Left renal pelvis (tissue), 4 donors: ENCODE measurements at places on chromosomes 3 and 15.

DNA sequence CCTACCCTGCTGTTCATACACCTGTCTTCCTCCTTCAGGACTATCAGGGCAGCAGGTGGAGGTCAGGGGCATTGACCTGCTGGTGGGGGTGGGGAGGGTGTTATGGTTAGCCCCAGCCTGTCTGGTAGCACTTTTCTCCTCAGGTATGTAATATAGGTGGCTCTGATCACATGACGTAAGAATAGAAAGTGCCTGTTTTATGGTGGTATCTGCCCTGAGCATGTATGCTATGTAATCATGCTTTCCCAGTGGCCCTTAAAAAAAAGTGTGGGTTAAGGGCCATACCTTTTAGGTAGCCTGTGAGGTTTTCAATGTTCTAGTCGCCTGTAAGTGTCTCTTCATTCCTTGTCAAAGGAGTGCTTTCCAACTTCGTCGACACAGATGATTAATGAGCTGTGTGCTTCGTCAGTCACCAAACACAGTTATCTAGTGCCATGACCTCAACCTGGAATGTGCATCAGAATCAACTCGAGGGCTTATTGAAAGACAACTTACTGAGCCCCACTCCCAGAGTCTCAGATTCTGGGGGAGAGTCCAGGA lies 86.3 kb downstream of the KLHL25 start:
- DNase-seq = no peak

- no peak for DNase-seq
Measured at GRCh38 chr3:7924228-7924627, 577.4 kb upstream of the LMCD1 start.

- DNase-seq = no peak
Measured at GRCh38 chr15:48191574-48192225, at the start of gene CTXN2. Gene CTXN2 (plus strand): TSS chr15:48191665. CDS start chr15:48201301, 9,636 bp downstream.

DNA sequence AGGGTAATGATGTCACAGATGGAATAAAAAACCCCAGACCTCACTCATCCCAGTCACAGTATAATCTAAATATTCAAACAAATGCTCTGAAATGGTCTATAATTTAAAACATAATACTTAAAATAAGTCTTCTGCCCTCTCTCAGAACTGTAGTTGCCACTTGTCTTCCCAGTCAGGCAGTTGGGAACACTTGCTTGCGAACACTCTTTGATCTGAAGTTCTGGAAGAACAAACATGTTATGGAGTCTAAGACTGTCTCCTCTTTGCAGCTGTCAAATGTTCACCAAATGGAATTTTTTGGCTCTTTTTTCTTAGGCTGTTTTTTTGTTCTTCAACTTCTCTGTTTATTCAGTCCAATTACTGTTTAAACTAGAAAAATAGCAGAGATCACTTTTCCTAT lies 711.1 kb upstream of the GOLIM4 start:
- no peak for DNase-seq

DNA sequence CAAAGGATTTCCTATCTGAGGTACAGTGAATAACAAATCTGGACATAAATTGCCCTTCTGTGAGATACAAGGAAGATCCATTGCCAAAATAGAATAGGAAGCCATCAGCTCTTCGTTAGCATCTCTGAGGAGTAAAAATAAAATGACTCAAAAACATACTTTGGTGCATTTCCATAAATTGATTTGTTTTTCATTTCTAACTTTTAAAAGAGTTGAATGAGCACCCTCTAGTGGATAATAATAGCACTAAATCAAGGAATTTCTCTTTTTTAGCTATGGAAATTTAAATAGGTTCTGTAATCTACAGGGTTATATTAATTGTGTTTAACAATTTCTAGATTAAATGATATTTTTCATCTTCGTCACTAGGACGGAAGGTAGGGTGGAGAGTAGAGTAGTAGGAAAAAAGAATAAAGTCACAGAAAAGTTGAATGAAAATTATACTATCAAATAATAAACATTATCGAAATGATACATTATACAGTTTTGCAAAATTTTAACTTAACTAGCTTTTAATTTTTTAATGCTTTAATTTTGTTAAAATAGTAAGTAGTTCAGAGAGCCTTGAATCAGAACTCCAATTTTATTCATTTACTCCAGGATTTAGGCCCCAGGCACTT lies 6.4 kb downstream of the NSUN3 start:
- no peak for DNase-seq

- no peak for DNase-seq
Measured at GRCh38 chr3:142003291-142003690, 126.8 kb downstream of the ATP1B3 start.

DNA sequence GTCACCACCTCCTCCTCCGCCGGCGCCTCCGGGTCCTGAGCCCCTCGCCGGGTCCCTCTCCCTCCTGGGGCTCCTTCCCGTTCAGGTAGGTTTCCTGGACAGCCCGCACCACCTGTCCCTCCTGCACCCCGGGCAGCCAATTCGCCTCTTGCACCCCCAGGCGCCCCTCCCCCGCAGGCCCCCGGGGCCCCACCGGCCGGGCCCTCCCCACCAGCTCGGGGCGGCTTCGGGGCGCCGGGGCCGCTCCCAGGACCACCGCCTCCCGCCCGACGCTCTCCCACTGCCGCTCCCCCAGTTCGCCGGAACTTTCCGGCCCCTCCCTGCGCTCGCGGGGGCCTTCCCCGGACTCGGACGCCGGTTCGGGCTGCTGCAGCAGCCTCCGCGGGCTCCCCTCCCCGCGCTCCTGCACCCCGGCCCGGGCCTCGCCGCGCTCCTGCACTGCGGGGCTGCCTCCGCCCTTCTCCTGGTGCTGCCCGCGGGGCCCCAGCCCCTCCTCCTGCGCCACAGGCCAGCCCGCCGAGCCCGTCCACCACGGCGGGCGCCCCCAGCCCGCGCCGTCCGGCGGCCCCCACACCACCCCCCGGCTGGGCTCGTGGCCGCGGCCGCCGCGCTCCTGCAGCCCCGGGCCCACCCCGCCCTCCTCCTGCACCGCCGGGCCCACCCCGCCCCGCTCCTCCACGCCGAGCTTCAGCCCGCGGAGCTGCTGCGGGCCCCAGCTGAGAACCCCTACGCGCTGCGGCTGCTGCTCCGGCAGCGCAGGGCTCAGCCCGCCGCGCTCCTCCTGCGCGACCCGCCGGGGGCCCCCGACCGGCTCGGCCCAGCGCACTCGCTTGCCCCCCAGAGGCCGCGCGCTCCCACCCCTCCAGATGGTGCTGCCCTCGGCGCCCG lies 587 bp upstream of the TNK2 start:
- DNase-seq = no peak

DNA sequence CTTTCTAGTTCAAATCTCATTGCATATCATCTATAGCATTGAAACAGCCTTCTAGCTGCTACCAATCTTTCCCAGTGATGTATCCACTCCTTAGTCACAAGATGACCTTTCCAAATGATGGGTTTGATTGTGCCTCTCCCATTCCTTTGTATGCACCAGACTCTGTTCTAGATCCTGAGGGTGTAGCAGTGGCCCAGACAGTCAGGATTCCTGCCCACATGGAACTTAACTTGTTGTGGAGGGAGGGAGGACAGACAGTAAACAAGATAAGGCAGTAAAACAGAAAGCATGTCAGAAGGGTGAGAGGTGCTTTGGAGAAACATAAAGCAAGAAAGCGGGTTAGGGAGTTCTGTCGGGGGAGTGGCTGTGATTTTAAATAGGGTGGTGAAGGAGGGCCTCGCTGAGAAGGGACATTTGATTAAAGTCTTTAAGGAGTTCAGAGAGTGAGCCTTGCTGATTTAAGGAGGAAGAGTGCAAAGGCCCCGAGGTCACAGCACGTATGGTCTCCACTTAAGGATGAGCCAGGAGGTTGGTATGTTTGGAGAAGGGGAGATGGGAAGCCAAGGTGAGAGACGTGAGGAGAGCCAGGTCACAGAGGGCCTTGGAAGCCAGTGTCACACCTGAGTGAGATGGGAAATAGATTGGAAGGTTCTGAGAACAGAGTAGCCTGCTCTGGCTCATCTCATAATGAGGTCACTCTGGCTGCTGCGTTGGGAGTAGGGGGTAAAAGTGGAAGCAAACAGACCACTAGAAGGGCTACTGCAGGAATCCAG lies 38.3 kb downstream of the FAM43A start:
- no peak for DNase-seq

DNA sequence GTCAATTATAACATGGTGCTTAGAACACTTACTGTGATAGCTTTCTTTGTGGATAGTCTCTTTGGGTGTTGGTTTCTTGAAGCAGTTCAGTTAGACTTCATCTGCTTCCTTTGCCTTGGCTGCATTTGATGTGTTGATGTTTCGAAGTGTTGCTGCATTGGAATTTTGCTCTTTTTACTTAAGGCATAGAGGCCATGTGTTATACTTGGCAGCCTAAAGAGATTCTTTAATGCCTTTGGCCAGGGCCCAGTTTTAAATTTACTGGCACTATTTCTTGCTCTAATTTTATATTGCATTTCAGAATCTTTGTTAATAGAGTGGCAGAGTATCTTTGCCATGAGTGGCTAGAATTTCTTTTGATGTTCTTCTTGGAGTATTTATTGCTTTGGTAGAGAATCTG lies 21.2 kb downstream of the NR1D2 start:
- no peak for DNase-seq

DNA sequence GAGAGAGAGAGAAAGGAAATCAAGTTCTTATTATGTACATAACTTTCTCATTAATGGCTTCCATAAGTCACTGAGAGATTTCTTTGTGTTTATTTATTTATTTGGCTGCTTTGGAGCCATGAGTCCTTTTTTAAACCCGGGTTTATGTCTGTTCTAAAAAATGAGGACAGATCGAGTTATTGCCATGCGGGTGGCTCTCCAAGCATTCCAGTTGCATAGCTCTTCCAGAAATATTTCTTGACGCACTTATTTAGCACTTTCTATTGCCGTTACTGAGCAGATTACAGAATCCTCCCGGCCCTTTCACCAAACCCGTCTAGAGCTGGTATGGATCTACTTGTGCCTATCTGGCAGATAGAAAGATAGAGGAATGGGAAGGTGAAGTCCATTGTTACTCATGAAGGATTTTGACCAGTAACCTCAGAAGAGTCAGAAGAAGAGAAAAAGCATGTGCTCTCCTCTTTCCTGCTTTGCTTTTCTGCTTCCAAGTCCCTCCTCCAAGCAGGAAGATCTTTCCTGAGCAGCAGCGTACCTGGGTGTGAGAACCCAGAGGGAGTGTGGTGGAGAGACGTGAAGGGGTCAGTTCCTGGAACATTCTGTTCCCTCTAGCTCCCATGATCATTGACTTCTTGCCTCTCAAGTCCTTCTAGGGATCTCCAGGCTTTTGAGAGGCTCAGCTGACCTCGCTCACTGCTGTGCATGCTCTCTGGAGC lies 112.8 kb downstream of the LPP start:
- no peak for DNase-seq

- no peak for DNase-seq
Measured at GRCh38 chr3:60886518-60886917, 364.7 kb downstream of the FHIT start.

DNA sequence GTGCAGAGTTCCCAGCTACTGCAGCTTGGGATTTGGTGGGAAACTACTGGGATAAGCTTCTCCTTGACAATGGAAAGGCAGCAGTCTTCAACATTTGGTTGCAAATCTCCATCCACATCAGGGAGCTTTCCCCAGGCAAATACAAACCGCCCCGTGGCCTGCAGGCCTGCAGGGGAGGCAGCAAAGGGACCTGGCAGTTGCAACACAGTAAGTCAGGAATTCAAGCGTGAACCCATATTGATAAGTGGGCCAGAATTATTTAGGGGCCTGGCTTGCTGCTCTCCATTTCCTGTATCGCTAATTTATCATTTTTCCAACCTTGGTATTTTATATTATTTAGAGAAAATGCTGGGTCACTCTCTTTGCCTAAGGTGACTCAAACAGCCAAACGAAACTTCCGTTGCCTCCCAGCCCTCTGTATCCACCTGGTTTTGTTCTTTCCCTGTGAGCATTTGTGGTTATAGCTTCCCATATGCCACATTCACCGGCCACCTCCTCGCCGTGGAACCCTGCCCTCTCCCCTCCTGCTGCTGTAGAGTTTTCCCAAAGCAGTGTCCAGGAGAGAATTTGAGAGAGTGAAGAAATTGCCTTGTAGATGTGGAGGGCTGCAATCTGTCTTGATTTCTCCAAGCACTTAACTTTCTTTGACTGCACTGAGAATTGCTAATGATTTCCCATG lies 34.8 kb downstream of the B3GALNT1 start:
- no peak for DNase-seq

DNA sequence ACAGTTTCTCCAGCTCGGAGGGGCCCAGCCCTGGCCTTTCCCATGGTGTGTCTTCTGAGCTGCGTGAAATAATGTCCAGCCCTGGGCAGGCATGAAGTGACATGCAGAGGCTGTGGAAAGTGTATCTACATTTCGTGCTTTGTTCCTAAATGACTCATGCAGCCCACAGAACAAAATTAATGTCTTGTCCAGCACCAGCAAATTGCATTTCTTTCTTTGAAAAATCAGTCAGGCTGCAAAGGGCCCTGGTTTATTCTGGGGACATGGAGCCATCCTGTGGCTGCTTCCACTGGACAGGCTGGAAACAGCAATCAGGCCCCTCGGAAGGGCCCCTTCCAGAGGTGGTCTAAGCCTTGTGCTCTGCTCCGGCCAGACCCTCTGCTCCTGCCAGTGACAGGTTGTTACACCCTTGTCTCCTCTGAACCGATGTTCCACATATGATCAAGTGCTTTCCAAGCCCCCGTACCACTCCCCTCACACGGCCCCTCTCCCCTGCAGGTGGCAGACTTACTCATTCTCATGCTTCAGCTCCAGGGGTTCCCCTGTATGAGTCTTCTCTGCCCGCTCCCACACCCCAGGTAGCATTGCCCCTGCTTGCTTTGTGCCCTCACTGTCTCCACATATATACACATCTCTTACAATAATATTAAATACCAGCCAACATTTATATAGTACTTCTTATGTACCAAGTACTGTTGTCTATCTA lies 33.7 kb downstream of the CRYGS start:
- no peak for DNase-seq

DNA sequence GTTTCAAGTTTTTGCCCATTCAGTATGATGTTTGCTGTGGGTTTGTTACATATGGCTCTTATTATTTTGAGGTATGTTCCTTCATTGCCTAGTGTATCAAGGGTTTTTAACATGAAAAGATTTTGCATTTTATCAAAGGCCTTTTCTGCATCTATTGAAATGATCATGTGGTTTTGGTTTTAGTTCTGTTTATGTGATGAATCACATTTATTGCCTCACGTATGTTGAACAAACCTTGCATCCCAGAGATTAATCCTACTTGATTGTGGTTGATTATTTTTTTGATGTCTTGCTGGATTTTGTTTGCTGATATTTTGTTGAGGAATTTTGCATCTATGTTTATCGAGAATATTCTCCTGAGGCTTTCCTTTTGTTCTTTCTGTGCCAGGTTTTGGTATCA lies 39.4 kb downstream of the TMCO5A start:
- DNase-seq = no peak

GRCh38 chr3:61132062-61132461 lies 119.2 kb downstream of the FHIT start:
- DNase-seq = no peak

DNA sequence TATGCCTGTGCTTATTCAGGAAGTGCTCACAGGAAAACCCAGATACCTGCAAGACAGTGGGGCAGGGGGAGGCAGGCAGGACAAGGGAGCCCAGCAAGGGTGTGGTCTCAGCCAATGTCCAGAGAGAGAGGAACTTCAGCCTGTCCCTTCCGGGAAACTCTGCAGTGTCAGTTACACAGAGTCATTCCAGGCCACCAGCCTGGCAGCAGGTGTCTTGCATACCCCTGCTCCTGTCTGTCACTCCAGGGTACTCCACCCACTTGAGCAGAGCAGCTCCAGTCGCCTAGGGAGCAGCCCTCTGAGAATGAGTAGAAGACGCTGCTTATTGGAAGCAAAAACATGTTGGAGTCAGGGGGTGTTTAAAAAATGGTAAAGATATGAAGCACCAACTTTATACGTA lies 431.2 kb upstream of the RGMA start:
- no peak for DNase-seq
